Glomerular endothelial cell (primary cell): ENCODE measurements at places on chromosomes 1 and 21. TPM values are rescaled to one million over a fixed set of nuclear protein-coding genes. Genes with fewer than 3 reads are reported as not detected.

DNA sequence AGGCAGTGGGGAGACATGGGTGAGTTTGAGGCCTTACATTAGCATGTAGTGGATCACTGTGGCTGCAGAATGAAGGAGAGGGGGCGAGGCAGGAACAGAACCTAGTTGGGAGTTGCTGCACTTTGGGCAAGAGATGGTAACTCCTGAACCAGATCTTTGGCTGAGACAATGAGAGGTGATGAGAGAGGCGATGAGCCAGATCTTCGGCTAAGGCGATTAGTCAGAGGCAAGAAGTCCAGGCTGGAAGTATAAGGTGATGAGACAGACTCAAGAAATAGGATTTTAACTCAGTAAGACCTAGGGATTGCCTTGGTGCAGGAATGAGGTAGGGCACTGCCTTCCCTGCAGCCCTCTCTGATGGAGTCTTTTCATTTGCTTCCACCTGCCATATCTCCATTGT is 9.1 kb upstream of the ARTN start:
- DNase-seq: no peak

Gene ODF2L
- 46.3 and 84.9 TPM in 2 replicates for total RNA-seq

- DNase-seq: no peak
Observed at GRCh38 chr1:175009532-175009931, 9.8 kb downstream of the CACYBP start.

- DNase-seq: no peak
Observed at GRCh38 chr1:93976711-93977597, 67.7 kb upstream of the GCLM start.

DNA sequence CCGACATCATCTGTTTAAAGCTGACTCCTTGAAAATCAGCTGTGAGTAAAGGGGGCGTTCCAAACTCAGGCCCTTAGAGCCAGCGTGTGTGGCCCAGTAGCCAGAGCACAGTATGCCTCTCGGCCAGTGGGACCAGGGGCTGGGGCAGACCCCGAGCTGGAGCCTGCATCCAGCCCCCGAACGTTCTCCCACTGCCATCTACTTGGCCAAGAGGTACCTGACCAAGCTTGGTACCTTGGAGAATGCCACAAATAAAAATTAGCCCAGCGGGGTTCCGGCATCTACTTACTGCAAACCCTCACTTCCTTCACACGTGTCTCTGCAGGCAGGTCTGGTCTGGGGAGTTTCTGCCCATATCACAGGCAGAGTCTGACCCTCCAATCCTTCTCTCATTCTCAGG is 56.7 kb upstream of the COL6A2 start:
- DNase-seq: no peak

DNA sequence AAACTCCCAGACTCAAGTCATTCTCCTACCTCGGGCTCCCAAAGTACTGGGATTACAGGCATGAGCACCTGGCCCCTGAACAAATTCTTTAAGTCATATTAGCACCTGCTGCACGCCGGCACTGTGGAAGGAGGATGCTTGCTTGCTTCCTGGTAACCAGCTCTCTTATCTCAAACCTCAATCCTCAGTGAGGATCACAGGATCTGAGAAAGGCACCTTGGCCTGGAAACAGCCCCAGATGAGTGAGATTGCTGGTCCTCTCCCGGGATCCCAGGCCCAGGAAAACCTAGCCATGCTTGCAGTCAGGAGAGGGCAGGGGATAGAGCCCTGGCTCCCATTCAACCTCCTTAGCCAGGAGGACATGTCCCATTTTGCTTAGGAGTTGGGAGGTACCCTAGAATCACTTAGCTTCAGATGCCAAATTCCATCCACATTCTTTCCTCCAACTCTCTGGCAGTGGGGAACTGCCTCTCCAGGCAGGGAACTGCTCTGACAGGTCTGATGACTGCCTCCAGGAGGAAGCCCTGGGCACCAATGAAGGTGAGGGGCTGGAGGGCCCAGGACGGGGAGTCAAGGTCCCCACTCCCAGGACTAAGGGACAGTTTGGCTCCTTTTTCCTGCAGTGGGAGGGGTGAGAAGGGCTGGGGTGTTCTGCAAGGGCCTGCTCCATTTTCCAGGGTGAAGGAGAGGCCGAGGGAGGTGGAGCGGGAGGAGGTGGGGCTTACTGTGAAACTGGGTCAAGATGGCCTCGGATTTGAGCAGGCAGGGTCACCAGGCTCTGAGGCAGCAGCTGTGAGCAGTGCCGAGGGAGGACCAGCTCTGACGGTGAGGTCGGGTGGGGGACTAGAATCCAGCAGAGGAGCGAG is 9.5 kb downstream of the GPR37L1 start:
- no peak for DNase-seq

GRCh38 chr1:88680471-88680870 is 3.6 kb upstream of the PKN2 start:
- no peak for DNase-seq

- DNase-seq: no peak
Observed at GRCh38 chr21:45304945-45305344, 17.2 kb upstream of the POFUT2 start.

GRCh38 chr21:31660259-31660565 is 719 bp downstream of the SOD1 start:
- DNase-seq: no peak

DNA sequence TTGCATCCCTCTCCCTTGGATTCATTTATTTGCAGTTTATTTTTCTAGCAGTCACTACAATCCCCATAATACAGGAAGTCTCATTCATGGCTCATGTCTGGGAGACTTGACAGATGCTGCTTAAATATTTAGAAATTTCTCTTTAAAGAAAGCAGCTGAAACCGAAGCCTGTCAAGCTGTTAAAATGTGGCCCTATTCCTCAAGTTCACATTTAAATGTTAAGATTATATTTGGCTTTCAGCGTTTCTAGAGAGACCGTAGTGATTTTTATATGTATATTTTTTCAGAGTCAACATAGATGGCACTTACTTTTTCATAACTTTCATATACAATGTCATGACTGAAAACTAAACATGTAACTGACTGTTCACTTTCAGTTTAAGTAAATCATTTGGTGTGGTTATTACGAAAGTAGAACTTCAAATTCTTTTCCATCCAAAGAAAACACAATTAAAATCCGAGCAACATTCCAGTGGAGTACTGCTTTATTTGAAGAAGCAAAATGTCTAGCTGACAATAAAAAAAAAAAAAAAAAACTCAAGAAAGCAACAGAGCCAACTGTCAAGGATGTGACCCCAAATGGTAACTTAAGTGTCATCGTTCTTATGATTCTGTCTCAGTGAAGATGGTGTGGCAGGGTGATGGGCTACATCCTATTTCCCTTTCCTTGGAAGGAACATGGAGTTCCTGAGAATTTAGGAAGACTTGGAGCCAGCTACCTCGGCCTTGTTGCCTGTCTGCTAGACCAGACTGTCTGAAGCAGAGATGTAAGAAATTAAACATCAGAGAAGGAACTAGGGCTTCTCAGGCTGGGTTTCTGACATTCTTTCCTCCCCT is 37.8 kb downstream of the MIS18A start:
- no peak for DNase-seq
